Stimulated activated CD4-positive, alpha-beta T cell treated with anti-CD3 and anti-CD28 coated beads, Interleukin-15, amount 100 ng/mL, for 48 hours (primary cell): ENCODE measurements at places on chromosomes 3 and 15.

DNA sequence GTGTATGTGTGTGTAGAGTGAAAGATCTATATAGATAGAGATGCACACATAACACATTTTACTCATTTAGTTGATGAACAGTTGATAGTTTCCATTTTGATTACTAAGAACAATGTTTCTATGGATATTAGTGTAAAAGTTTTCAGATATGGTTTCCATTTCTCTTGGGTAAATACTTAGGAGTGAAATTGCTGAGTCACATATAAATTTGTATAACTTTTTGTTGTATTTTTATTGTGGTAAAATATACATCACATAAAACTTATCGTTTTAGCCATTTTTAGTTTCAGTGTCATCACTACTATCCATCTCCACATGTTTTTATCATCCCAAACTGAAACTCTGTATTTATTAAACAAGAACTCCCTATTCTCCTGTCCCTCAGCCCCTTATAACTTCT lies 258.3 kb downstream of the RYR3 start:
- no peak for DNase-seq

GRCh38 chr3:55544219-55544618 lies 57.1 kb upstream of the WNT5A start:
- DNase-seq: no peak

DNA sequence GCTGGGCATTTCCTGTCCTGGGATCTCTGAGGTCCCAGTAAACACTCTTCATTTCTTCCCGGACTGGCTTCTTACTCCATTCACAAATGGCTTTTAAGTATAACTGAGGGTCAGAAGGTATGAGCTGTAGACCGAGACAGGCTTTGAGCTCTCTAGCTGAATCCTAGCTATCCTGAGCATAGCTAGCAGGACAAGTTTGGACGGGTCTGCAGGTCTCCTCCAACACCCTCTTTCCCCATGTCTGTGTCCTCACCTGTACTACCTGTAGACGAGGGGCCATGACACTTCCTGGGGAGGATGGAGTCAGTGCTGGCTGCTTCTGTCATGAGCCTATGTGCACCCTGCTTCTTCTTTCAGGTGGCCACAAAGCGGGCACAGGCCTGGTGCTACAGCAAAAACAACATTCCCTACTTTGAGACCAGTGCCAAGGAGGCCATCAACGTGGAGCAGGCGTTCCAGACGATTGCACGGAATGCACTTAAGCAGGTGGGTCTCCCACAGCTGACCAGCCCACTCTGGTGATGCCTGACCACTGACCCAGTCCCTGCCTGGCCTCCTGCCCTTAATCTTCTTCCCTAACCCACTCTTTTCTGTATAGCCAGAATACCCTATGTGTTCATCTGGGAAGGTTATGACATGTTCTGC lies 72.1 kb upstream of the ACAD9 start:
- no peak for DNase-seq

DNA sequence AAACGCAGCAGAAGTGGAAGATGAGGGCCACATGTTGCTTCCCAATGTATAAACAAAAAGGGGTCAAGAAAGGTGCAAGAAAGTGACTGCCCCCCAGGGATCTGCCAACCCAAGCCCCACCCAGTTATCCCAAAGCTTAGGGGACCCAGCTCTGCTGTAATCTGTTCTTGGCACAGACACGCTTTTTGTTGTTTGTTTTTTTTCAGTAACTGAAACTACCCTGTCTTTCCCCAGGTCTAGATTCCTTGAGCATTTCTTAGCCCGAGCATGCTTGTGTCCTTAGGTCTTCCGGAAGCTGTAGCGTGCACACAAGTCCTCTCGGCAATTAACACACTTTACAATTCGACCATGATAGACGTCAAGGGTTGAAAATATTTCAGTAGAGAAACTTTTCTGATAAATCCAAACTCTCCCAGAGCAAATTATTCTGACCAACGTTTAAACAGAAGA lies 8.5 kb upstream of the PPARG start:
- DNase-seq: no peak

DNA sequence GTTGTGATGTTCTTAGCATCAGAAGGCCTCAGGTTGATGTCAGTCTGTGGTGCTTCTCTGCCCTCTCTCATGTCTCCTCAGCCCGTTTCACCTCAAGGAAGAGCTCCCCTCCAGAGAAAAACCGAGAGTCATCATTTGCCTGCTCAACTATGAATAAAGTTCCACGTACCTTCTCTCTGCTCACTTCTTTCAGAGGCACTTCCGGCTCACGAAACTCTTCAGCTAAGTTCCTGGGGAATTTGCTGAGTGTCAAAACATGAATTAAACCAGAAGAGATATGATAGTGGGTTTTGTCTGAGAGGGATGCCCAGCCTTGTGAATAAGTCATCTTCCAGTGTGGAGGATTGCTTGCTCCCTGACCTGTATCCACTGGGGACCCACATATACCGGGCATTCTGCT lies 37.7 kb downstream of the CCR4 start:
- no peak for DNase-seq

- DNase-seq: no peak
Observed at GRCh38 chr3:54309601-54310000, 187.2 kb downstream of the CACNA2D3 start.

- no peak for DNase-seq
Observed at GRCh38 chr15:59400103-59400813, 27.6 kb upstream of the MYO1E start.

DNA sequence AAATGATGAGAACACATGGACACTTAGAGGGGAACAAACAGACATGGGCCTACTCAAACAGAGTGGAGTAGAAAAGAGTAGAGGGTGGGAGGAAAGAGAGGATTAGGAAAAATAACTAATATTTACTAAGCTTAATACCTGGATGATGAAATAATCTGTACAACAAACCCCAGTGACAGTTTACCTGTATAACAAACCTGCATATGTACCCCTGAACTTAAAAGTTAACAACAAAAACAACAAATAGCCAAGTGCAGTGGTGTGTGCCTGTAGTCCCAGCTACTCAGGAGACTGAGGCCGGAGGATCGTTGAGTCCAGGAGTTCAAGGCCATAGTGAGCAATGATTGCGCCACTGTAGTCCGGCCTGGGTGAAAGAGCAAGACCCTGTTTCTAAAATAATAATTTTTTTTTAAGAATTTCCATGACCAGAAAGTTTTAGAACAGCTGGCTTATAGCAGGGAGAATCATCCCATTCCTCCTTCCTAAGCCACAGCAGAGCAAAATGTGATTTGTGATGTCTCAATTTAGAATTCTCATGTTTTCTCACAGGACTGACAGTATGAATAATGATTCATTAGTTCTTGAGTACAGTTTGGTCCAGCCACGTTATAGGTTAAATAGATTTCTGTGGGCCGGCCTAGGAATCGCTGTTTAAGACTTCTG lies 150.0 kb downstream of the ZNF609 start:
- DNase-seq: no peak

GRCh38 chr3:42366550-42366949 lies 43.9 kb downstream of the LYZL4 start:
- no peak for DNase-seq

- no peak for DNase-seq
Observed at GRCh38 chr3:33089515-33089914, 7.4 kb downstream of the GLB1 start.

- no peak for DNase-seq
Observed at GRCh38 chr3:63303238-63303637, 25.1 kb downstream of the SYNPR start.

GRCh38 chr3:133161656-133162055 lies 123.5 kb downstream of the TMEM108 start:
- DNase-seq: no peak

DNA sequence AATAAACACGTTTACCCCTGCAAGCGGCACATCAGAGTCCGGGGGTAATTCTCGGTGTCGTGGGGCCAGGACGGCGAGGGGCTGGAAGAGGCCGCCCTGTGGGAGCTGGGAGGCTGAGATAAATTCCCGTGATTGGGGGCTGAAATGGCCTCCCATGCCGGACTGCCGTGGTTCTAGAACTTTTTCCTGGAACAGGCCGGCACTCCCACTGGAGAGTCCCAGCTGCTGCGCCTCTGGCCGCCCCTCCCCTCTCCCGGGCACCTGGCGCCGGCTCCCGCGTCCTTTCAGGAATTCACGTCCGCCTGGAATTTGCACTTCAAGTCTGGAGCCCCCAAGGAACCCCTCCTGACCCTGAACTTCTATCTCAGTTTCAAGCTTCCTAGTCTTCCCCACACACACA lies 10.8 kb upstream of the LRRC2 start:
- no peak for DNase-seq

- no peak for DNase-seq
Observed at GRCh38 chr15:35136321-35137189, 51.5 kb upstream of the NANOGP8 start.

- no peak for DNase-seq
Observed at GRCh38 chr3:44974416-44974815, 1.6 kb downstream of the ZDHHC3 start.

DNA sequence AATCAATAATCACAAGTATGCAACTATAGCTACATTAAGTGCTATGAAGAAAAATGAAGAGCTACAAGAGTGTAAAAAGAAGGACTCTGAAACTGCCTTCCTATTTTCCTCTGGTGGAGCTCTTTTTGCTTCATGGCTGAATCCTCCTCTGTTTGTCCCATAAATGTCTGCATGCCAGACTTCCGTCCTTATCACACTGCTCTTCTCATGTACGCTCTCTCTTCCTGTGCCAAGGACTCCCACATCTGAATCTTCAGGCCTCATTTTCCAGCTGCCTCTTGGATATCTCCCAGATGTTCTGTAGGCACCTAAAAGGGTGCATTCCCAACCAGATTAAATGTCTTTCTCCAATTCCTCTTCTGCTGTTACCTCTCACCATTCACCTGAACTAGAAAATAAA lies 123.7 kb downstream of the MECOM start:
- DNase-seq: no peak

GRCh38 chr3:143278721-143279120 lies 159.2 kb downstream of the CHST2 start:
- DNase-seq: no peak

GRCh38 chr15:85671156-85671555 lies 123.6 kb downstream of the KLHL25 start:
- DNase-seq: no peak
